Osteoblast (primary cell): ENCODE measurements at places on chromosomes 3 and 15. TPM values are rescaled to one million over a fixed set of nuclear protein-coding genes. Genes with fewer than 3 reads are reported as not detected.

DNA sequence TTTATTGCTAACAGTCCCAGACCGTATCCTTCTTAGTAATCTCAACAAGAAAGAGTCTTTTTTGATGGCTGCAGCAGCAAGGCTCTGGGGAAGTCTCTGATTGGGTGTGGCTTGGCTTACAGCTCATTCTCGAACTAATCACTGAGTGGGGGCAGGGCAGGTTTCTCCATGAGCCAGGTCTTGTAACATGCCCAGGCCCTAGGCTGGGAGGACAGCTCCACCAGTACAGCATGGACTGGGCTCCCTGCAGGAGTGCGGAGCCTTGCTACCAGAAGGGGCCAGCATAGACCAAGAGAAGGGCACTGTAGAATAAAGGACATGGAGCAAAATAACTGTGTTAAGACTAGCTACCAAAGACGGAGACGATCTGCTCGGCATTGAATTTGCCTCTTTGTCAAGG is 7.2 kb downstream of the CD276 start:
- peak; percentile 94 for DNase-seq

GRCh38 chr15:99961011-99961441 is 227.8 kb upstream of the LYSMD4 start:
- DNase-seq: peak; percentile 92

- no peak for DNase-seq
These were observed 121.2 kb upstream of the RASGRP1 start for GRCh38 chr15:38685686-38686339.

DNA sequence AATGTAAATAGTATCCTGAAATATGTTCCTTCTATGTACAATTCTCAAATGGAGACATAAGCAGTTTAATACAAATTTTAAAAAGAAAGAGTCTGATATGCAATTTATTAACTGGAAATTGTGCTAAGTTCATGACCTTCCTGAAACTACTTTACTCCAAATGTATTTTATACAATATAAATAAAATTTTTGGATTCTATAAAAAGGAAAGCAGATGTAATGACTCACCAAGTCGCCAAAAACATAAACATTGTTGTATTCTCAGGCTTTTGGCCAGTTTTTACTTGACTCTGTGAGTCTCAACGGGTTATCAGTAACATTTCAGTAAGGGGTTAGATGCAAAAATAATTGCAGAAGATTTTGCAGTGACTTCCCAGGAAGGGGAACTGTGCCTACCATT is 948.2 kb downstream of the EPHA3 start:
- DNase-seq: no peak

DNA sequence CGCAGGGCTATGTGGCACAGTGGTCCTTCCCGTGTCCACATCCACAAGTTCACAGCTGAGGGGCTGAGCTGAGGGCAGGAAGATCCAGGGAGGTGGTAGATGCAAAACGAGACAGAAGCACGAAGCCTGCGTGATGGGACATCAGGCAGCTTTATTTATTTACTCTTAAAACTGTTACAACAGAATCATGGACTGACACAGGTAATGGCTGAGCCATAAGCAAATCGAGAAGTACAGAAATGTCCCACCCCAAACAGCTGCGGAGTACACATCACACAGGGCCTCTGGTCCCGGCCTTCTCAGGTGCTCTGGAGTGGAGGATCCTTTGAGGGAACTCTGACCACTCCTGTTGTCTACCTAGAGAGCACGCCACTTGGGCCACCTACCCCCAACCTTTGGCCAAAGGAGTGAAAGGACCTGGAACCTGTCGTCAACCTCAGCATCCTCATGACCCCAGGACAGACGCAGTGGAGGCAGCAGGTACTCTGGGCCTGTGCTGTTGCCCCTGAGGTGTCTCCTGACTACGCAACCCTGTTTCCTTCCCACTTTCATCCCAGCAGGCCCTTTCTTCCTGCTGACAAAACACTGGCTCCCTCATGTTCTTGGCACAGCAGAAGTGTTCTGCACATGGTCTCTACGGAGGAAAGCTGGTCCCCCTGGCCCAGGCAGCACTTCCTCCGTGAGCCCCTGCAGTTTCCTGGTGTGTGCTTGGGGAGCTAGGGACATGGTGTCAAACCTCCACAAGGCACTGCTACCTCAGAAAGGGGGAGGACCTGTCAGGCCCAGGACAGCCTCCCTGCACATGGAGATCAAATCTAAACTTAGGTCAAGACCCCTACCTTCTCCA is 47.8 kb downstream of the DHX30 start:
- DNase-seq: peak; percentile 88

DNA sequence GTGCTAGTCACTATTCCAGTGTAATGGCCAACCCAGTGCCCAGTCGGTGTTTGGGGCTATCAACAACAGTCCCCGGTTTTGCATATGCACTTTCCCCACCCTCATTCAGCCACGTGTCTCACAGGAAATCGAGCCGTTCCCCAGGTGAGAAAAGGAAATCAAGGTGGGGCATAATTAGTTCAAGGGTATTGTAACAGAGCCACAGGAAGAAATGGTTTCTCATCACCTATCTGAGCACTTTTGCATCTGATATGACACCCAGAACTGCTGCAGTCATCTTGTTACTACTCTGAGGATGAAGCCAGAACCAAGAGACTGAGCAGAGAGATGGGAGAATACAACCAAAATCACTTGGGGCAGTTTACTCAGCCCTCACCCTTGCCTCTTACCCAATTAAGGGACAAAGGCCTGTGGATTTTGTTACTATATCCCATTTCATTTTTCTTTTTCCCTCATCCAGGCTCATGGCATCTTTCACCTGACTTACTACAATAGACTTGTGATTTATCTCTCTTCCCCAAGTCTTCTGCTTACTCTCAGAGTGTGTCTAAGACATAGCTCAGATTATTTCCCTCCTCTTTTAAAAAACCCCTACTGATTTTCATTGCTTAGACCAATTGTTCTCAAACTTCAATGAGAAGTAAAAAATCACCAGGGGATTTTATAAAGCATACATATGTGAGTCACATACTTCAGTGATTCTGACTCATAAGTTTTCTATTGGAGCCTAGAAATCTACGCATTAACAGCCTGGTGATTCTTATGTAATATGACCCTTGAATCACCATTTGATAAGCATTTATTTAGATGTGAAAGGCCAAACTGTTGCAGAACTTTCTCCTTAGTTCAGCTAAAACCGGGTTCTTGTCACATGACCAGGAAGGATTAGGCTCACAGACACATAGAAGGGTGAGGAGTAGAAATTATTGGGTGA is 40.5 kb downstream of the TRAT1 start:
- no peak for DNase-seq

DNA sequence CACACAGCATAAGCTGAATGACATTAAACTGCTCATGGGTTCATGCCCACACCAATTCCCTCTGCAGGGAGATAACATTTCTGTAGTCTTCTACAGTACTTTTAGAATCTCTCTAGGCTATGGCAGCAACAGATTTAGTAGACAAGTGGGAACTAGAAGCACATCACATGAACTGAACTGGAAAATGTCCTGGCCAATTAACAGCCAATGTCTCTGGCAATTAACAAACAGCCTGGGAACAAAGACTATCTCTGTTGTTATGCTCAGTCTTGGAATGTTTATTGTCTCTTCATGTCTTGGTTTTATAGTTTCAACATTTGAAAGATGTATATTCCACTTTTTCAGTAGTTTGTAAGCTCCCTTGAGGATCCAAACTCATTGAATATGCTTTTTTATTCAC is 523.2 kb upstream of the NAALADL2 start:
- no peak for DNase-seq

Gene SCAMP2
- 23.9 and 28.3 TPM in 2 replicates for total RNA-seq
